Activated T-helper 1 cell treated with anti-CD3 and anti-CD28 coated beads, Interleukin-12 subunit alpha, Interleukin-12 subunit beta, Interleukin-2, Interleukin-4 antibody, amounts not matched to agents 30 ng/mL and 10 ng/mL and 1 ng/mL, durations not matched to agents 14 hours and 24 hours and 36 hours (primary cell): ENCODE measurements at places on chromosomes 4 and X. TPM values are rescaled to one million over a fixed set of nuclear protein-coding genes. Genes with fewer than 3 reads are reported as not detected.

DNA sequence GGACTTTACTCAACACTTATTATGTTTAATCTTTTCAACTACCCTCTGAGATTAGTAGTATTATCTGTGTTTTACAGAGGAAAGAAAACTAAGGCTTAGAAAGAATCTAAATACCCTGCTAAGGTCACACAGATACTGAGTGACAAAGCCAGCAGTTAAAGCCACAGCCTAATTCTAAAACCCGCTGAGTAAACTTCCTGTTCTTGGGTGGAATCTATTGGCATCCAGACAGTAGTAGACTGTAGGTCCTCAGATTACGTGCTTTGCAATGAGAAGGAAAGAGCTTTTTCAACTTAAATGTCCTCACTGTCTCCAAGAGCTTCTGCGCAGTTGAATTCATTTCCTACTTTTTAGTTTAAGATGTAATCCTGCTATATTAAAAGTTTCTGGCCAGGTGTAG, 126.0 kb downstream of the TENM3 start:
- H3K27ac ChIP-seq = no peak overlapping the region
- no peaks in the 10 kb centered on the region for H3K4me1 ChIP-seq
- no peak for DNase-seq
- no peaks in the 10 kb centered on the region for H3K27me3 ChIP-seq
- H3K4me3 ChIP-seq = no peak overlapping the region

DNA sequence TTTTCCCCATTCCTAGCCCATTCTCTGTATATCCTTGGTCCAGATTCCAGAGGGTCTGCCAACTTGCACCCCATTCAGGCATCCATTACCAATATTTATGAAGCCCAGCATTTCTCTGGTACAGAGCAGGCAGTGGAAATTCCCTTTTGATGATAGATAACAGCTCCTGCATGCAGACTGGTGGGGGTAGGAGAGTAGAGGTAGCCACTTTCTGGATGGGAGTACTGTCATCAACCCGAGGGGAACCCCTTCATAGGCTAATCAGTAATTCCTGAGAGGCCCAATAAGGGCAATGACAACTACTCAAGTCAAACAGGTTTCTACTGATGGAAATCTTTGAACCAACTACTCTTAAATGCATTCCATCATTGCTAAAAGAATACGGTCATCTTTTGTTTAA, 63.7 kb downstream of the COL25A1 start:
- DNase-seq = no peak
- H3K27me3 ChIP-seq = no peaks in the 10 kb centered on the region
- H3K36me3 ChIP-seq = no peaks in the 10 kb centered on the region
- H3K4me3 ChIP-seq = no peak overlapping the region
- H3K4me1 ChIP-seq = no peaks in the 10 kb centered on the region
- H3K27ac ChIP-seq = no peak overlapping the region

- H3K4me1 ChIP-seq = peaks cover 44% of the 10 kb centered on the region
- no peak for DNase-seq
- no peaks in the 10 kb centered on the region for H3K27me3 ChIP-seq
- H3K36me3 ChIP-seq = peaks cover 3% of the 10 kb centered on the region
These were observed 17.6 kb downstream of the TKTL1 start for GRCh38 chrX:154313147-154313546.

- H3K36me3 ChIP-seq = peaks cover 38% of the 10 kb centered on the region
- DNase-seq = peak; percentile 56
- H3K27ac ChIP-seq = peak overlapping the region; percentile 96
- H3K27me3 ChIP-seq = no peaks in the 10 kb centered on the region
- peaks cover 47% of the 10 kb centered on the region for H3K4me1 ChIP-seq
These were observed 128.2 kb downstream of the C4orf51 start for GRCh38 chr4:145808021-145808650.

GRCh38 chr4:37008199-37008598, 236.3 kb upstream of the NWD2 start:
- H3K4me1 ChIP-seq = no peaks in the 10 kb centered on the region
- H3K27ac ChIP-seq = no peak overlapping the region
- H3K4me3 ChIP-seq = no peak overlapping the region
- H3K36me3 ChIP-seq = no peaks in the 10 kb centered on the region

DNA sequence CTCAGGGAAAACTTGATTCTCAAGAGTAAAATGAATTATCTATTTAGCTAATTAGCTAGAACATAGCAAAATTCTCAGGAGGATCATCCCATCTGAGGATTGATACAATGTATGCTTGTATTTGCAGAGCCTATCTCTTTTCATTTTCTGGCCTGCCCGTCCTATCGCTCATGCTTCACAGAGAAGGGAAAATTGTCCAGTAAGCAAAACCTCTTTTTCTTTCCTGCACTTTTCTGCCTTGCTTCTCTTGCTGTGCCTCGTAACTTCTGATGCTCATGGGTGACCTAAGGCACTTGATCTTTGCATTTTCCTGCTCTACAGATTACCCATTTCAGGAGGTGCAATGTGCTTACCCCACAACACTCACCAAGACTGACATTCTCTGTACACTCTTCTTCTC, 88.1 kb downstream of the GBA3 start:
- no peaks in the 10 kb centered on the region for H3K27me3 ChIP-seq
- H3K4me3 ChIP-seq = no peak overlapping the region
- H3K36me3 ChIP-seq = no peaks in the 10 kb centered on the region
- DNase-seq = no peak

DNA sequence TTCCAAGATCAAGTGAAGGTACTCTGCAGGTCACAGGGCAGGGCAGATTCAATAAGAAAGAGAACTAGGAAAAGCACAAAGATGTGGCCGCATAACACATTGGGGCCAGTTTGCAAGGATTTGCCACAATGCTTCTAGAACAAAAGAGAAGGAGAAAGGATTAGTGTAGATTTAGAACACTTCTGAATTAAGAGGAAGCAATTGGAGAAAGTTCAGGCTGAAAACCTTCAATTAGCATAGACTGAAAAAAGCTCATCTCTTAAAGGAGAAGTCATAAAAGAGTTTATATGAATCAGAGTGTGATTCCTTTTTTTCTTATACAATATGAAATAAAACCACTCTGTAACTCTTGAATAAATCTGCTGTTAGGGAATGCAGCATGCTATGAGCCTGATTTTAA, 215.6 kb upstream of the FAT1 start:
- no peaks in the 10 kb centered on the region for H3K36me3 ChIP-seq
- no peak overlapping the region for H3K4me3 ChIP-seq
- no peak for DNase-seq
- no peaks in the 10 kb centered on the region for H3K4me1 ChIP-seq
- H3K27me3 ChIP-seq = no peaks in the 10 kb centered on the region
- no peak overlapping the region for H3K27ac ChIP-seq

- DNase-seq = no peak
- no peaks in the 10 kb centered on the region for H3K27me3 ChIP-seq
- no peaks in the 10 kb centered on the region for H3K4me1 ChIP-seq
- peaks cover 2% of the 10 kb centered on the region for H3K36me3 ChIP-seq
- no peak overlapping the region for H3K27ac ChIP-seq
These were observed 181.2 kb downstream of the ARHGAP10 start for GRCh38 chr4:147913137-147913536.

GRCh38 chrX:146435472-146435871, 374.1 kb upstream of the CXorf51B start:
- H3K4me3 ChIP-seq = no peak overlapping the region
- H3K27me3 ChIP-seq = no peaks in the 10 kb centered on the region
- H3K27ac ChIP-seq = no peak overlapping the region
- DNase-seq = no peak

DNA sequence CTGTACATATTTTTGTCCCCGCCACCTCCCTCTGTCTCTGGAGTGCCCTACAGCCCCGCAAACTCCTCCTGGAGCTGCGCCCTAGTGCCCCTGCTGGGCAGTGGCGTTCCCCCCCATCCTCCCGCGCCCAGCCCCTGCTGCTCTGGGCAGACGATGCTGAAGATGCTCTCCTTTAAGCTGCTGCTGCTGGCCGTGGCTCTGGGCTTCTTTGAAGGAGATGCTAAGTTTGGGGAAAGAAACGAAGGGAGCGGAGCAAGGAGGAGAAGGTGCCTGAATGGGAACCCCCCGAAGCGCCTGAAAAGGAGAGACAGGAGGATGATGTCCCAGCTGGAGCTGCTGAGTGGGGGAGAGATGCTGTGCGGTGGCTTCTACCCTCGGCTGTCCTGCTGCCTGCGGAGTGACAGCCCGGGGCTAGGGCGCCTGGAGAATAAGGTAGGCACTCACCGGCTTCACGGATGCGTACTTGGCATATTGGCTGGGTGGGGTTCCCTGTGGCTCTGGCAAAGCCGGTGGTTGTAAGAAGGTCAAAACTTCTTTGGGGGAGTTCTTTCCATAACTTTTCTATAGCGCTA, 653 bp downstream of the HHIP start:
- no peak overlapping the region for H3K27ac ChIP-seq
- H3K4me3 ChIP-seq = peak overlapping the region; percentile 88
- H3K36me3 ChIP-seq = no peaks in the 10 kb centered on the region
- H3K4me1 ChIP-seq = peaks cover 23% of the 10 kb centered on the region

GRCh38 chr4:171812333-171812664, 905 bp upstream of the GALNTL6 start:
- H3K36me3 ChIP-seq = no peaks in the 10 kb centered on the region
- H3K4me3 ChIP-seq = no peak overlapping the region
- no peaks in the 10 kb centered on the region for H3K4me1 ChIP-seq
- DNase-seq = no peak

DNA sequence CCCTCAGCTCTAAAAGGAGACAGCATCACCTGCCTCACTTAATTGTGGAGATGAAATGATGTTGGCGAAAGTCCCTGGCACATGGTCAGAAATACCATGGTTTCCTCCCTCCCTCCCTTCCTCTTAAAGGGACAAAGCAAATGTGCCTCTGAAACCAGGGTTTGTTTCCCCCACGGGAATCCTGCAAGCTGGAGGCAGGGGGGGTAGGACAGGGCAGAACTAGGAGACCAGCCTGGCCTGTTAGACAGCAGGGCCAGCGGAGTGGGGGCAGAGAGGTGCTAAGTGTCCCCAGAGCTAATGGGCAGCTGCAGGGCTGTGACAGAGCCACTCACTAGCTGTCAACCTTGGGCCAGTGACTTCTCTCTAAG, 5.7 kb downstream of the RTL5 start:
- peaks cover 55% of the 10 kb centered on the region for H3K27me3 ChIP-seq
- H3K4me1 ChIP-seq = peaks cover 41% of the 10 kb centered on the region
- no peak for DNase-seq
- H3K27ac ChIP-seq = no peak overlapping the region

TMEM35A gene
- not detected in 2 replicates for total RNA-seq

DUX4 gene
- total RNA-seq = not detected in 2 replicates
